Cerebellum (tissue), 4 donors: ENCODE measurements at places on chromosomes 3 and 15.

GRCh38 chr15:60476713-60477112 is 2.2 kb downstream of the ICE2 start:
- DNase-seq: no peak

DNA sequence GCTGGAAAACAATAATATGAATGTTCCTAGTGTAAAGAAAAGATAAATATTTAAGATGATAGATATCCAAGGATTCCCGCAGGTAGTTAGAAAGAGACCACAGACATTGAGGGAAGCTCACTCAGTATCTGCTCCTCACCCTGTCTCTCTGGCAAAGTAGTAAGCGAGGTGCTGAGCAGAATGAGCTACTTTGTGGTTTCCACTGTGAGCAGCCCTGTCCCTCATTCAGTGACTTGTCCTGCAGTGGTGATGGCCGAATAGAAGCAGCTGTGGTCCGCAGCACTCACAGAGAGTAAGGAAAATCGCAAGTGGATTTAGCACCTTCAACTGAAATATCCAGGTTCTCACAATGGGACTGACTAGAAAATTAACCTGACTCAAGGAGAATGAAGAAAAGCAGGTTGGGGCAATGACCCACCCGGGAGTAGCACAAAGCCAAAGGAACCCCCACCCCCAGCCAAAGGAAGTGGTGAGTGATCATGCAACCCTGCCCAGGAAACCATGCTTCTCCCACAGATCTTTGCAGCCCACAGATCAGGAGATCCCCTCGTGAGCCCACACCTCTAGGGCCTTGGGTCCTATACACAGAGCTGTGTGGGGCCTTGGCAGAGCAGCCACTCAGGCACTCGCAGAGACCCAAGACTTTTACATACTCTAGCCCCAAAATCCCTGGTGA is 21.8 kb upstream of the SLC25A38 start:
- no peak for DNase-seq

- DNase-seq: peak; percentile 65
Measured at GRCh38 chr3:196969660-196970546, 1.3 kb upstream of the PIGZ start.

DNA sequence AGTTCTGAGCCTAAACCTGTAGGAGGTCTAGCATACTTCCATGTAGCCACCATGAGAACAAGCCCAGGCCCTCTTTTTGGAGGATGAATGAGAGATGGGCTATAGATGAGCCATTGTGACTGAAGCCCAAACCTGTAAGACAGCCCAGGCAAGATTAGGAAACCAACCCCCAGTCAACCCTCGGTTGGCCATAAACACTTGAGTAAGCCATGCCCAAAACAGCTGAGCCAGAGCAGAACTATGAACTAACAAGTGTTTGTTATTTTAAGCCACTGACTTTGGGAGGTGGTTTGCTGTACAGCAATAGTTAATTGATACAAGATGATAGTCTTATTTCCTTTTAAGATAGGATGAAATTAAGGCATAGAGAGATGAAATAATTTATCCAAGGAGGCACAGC is 12.4 kb upstream of the CPNE4 start:
- no peak for DNase-seq

DNA sequence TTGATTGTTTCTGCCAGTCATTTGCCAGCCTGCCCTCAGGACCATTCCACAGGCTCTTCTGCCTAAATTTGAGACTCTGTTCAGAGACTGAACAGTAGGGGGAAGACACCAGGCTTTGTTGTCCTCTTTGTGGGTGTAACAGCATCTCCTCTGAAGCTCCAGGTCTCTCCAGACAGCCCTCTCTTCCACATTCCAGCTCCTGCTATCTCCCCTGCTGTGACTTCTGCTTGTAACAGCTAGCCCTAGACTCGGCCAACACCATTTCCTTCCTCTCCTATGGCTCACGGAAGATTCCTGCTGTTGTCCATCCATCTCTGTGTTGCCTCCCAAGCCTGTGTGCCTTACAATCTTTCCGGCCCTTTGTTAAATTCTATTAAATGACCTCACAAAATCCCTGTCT is 40.2 kb downstream of the SUCLG2 start:
- no peak for DNase-seq

DNA sequence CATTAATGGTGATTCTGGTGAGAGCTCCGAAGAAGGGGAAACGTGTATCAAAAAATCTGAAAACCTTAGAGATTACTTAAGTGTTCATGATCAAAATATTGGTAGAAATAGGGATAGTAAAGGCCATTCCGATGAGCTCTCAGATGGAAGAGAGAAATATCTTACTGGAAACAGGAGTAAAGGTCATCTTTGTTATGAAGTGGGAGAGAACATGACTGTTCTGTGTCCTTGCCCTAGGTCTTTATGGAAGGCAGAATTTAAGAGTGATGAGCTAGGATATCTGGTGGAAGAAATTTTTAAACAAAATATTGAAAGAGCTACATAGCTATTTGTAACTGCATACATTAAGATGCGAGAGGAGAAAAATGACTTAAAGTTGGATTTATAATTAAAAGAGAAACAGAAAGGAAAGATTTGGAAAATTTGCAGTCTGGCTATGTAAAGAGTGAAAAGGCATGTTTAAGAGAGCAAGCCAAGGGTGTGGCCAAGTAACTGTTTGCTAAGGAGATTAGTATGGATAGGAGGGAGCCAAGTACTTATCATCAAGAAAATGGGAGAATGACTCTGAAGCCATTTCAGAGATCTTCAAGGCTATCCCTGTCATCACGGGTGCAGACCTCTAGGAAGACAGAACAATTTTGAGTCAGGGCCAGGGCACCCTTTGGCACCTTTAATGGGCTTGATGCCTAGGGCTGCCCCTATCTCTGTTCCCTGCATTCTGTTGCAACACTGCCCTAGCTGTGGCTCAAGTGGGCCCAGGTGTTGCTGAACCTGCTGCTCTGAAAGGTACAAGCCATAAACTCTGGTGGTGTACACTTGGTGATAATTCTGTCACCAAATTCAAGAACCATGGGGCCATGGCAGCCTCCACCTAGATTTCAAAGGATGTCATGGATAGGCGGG is 27.3 kb downstream of the SLMAP start:
- no peak for DNase-seq

DNA sequence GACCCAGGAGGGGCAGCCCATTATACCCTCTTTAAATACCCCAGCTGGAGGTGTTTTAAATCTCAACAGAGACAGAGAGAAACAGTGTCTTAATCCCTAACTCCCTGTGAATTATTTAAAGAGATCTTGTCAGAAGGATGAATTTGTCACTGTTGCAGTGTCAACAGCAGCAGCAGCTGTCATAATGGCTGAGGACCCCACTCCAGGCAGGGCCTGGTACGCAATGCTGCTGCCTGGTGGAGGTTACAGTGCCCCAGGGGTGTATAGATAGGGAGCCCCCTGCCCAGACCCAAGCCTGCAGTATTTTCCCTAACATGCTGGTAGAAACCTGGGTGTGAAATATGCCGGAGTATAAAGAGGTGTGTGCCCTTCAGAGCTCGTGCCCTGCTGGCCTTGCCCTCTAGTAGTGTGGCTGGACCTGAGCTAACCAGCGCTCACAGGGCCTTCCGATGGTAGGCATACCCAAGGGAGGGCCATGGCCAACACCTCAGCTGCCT is 143.0 kb downstream of the EPHB1 start:
- DNase-seq: no peak

DNA sequence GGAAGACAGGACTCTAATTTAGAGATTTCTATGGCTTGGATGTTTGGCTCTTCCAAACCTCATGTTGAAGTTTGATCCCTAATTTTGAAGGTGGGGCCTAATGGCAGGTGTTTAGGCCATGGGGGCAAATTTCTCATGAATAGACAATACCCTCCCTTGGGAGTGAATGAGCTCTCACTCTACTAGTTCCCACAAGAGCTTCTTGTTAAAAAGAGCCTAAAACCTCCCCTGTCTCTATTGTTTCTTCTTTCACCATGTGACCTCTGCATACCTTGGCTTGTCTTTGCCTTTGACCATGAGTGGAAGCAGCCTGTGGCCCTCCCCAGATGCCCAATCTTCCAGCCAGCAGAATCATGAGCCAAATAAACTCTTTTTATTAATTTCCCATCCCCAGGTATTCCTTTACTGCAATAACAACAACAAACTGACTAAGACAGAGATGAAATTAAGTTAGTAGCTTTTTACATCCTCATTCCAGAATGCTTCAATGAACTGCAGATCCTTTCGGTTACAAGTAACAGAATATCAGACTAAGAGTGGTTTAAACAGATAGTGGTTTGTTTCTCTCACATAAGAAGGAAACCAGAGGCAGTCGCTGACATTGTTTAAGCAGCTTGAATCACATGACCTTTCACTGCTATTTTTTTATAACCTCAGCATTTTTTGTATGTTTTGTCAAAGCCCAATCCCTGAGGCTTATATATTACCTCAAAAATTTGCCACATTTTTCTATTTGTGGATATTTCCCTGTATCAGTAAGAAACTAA is 1013.3 kb upstream of the SEMA6D start:
- DNase-seq: no peak

DNA sequence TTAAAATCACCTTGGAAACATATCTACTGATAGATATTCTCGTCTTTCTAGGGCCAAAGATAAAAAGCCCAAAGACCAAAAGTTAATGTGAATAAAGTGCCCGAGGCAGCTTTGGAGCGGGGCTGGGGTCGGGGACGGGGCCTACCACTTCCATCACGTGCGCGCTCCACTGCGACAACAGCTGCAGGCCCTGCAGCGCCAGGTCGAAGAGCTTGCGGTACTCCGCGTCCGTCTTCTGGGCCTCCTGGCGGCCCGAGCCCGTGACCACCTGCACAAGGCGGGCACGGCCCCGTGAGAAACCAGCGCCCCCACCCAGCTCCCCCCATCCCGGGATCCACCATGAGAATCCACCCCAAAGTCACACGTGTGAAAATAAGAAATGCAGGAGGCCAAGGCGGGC is 52.4 kb downstream of the CYFIP1 start:
- DNase-seq: no peak

DNA sequence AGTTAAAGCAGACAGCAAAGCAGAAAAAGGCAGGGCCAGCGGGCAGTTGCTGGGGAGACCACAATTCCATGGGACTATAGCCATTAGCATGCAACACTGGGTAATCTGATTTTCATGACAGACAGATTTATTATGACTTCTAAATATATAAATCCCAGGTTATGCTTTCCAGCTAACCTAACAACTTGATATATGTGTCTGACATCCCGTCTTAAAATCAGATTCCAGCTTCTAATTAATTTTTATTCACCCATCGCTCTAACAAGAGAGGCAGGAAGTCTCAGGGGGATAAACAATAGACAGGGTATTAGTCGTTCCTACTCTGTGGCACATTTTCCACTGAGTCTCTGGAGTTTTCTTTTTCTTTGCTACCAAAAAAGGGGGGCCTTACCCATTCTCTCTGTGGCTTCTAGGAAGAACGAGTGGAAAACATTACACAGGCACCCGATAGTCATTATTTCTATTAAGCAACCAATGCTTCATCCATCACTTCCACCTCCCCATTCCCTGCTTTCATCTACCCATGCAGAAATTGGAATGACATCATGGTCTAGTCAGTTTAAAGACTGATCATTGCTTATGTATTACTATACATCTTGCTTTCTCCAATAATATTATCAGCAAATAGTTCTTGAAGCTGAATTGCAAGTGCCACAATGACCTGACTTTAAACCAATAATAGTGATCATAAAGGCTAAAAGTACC is 173.1 kb downstream of the FHIT start:
- no peak for DNase-seq

GRCh38 chr3:153038367-153038766 is 123.7 kb upstream of the RAP2B start:
- no peak for DNase-seq

- DNase-seq: no peak
Measured at GRCh38 chr3:146274833-146275232, 23.9 kb upstream of the PLSCR4 start.

DNA sequence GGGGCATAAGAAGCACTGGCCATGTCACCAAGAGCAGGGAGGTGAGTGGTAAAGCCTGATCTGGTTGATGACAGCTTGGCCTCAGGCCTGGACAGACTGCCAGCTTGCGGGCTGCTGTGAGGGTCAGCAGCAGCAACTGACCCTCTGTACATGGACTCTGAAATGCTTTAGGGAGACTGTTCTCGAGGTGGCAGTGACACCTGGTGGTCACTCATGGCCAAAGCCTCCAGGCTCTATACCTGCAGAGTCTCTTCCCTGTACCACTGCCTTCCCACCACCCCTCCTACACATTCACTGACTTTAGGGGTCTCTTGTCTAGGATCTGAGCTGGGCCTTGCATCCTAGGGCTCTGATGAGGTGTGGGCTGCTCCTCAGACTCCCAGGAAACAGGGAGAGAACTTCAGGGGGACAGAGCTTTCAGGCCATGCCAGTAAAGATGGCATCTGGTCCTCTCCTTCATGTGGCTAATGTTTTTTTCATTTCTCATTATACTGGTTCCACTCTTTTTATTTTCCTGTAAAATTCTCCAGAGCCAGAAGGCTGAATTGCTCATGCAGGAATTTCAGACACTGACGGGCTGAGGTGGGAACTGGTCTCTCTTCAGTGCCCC is 17.2 kb upstream of the TIMP4 start:
- DNase-seq: peak; percentile 72

DNA sequence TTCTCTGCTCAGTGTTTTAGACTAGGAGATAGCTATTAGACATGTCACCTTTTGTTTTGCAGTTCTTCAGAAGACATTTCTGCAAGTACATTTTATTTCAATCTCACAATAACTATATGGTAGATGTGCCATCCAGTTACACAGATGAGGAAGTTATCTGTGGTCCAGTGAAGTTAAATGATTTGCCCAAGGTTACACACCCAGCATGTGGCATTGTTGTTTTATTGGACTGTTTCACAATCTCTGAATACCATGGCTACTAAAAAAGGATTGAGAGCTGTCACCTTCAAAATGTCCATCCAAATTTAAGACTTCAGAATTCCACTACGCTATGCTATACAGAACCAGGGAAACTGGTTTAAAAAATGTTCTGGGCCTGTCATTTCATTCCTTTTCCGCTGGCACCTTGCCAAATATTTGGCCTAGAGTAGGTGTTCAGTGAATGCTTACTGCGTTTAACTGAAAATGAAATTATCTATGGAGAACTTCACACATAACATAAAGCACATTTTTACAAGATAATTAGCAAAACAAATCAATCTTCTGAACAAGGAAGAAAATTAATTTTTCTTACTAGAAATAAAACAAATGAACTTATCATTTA is 20.2 kb downstream of the TM6SF1 start:
- DNase-seq: no peak

DNA sequence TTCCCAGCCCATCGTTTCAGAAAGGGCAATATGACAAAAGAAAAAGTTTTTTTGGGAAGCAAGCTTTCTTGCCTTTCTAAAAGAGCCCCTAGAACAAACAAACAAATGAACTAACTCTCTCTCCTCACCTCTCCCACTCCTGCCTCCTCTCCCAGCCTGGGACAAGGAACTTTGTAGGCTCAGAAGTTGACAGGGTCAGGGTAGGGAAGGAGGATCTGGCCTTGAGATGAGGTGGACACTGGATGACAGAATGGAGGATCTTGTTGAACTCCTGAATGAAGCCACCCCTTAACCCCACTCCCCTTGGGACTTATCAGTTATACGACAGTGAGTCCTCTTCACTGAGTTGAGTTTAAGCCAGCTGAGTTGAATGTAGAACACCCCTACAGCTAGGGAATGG is 1.6 kb upstream of the ITGA11 start:
- DNase-seq: no peak
